ENCODE measurements at places on chromosomes 7 and 10.
A peak's percentile ranks its signal among the peaks of the same experiment; 100 is the strongest.

GRCh38 chr10:74052994-74053393 lies 55.1 kb downstream of the VCL start:
- DNase-seq = no peak

GRCh38 chr10:72952642-72953158 lies 1.9 kb downstream of the PLA2G12B start:
- no peak for DNase-seq

DNA sequence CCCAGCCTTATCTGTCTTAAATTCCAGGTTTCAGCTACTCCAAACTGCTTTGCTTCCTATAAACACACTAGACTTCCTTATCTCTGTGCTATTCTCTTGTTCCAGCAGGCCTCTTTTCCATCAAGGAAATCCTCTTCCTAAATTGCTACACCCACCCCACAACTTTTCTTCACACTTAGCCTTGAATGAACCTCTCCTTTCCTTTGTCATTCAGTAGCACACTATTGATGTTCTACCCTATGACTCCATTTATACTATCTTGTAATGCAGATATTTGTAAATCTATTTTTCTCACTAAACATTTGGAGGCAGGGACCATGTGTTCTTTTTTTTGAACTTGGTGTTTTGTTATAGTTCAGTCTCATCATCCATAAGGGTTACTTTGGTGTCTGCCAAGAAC lies 3.7 kb downstream of the SLC16A9 start:
- DNase-seq = no peak

- DNase-seq = no peak
Measured at GRCh38 chr10:12109286-12109685, 20.2 kb upstream of the SEC61A2 start.

GRCh38 chr10:52780391-52781155 lies 8.0 kb upstream of the MBL2 start:
- DNase-seq = no peak

GRCh38 chr7:77838929-77839491 lies 40.4 kb downstream of the PHTF2 start:
- no peak for DNase-seq

DNA sequence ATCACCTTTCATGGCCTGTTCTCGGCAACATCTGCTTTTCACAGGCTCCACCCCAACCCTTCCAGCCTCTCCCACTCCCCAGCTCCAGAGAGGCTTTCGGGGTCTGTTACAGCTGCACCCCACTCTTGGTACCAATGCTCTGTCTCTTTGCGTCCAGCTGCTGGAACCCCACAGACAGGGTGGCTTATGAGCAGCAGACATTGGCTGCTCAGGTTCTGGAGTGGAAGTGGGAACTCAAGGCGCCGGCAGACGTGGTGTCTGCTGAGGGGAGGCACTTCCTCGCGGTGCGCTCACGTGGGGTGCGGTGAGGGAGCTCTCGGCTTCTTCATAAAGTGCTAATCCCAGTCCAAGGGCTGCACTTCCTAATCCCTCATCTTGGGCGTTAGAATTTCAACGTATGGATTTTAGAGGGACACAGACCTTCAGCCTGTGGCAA lies 185.7 kb downstream of the ELFN1 start:
- DNase-seq = no peak

GRCh38 chr7:30979027-30979426 lies 15.3 kb downstream of the GHRHR start:
- no peak for DNase-seq

DNA sequence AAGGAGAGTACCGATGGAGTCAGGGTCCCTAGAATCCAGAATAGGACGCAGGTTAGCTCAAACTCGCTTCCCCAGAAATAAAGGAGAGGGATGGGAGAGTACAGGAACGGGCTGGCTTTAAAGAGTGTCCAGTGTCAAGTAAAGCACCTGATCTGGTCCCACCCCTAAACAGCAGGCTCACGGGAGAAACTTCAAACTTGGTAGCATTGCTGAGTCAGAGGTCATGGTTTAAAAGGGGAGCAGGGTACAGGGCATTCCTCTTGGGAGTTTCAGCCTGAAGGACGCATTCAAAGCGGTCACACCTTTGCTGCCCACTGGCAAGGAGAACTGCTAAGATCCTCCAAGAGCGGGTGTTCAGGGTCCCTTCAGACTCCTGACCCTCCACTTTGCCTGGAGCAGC lies 140.7 kb downstream of the GLI3 start:
- DNase-seq = no peak

DNA sequence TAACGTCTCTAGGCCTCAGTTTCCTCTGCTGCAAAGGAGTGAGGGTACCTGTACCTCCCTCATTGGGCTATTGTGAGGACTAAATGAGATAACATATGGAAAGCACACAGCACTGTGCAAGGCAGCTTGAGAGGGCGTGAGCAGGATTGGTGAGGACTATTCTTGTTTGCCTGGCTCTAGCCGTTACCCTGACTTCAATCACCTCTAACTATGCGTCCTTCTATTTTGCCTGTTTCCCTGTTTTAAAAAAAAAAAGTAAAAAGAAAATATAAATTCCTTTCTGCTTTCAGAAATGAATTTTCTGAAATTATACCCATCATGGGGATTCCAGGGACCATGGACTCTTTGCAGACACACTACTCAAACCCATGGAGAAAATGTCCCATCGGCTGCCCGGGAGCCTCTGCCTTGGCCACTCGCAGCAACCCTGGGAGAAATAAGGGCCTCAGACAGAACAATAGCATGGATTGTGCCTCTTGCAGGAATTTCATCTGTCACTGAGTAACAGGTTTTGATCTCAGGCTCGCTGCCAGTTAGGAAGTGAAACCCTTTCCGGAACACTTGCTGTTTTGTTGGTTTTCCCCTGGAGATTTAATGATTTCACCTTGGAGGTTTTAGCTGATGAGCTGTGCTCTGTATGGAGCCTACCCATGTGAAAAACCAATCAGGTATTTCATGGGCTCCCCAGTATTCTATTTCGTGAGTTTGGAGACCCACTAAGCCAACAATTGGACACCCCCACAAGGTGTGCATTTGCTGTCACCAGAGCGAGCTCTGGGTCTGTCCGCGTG lies 55.6 kb downstream of the STEAP1B start:
- no peak for DNase-seq

DNA sequence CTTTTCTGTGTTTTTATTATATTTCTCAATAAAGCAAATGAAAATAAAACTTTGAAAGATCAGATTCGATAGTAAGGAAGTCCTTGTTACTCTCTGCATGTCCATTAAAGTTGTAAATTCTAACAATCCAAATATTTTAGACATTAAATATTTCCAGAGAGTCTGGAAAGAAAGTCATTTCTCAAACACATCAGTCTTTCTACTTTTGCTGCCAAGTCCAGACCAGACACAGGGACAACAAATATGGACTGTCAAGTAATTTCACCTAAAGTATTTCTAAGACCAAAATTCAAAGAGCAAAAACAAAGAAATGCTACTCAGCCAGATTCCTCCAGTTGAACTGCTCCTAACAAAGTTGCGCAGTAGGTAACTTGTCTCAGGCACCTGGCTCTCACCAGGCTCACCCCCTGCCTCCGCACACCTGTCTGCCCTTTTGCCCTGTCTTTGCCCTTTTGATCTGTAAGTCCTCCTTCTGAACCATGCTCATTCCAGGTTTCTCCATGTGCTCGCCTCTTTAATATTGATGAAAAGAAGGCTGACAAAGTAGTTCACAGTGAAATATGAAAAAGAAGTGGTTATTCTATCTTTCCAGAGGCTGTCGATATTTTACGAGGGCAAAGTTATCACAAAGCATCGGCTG lies 300.5 kb downstream of the C7orf25 start:
- no peak for DNase-seq

- peak; percentile 90 for DNase-seq
Measured at GRCh38 chr7:36128448-36129047, 24.5 kb upstream of the EEPD1 start.

GRCh38 chr7:22129166-22129565 lies 183.5 kb upstream of the CDCA7L start:
- DNase-seq = no peak

GRCh38 chr10:62196528-62196927 lies 72.1 kb downstream of the RTKN2 start:
- no peak for DNase-seq

GRCh38 chr10:2094171-2094570 lies 356.8 kb upstream of the ADARB2 start:
- no peak for DNase-seq

DNA sequence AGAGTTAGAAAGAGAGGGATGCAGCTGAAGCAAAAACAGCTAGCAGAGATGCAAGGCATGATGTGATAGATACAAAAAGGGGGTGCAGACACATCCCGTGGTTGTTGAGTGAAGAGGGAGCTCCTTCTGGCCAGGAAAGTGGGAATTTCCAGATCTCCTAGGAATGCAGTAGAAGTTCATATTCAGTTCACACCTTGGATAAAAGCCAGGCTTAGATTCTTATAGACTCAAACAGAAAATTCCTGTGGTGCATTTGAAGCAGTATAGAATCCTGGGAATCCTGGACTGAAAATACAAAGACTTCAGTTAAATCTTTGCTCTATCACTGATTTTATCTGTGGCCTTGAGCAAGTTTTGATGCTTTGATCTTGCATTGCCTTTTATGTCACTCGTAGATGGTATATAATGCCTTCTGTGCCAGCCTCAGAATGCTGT lies 33.9 kb downstream of the SGPL1 start:
- peak; percentile 6 for DNase-seq

- peak; percentile 96 for DNase-seq
Measured at GRCh38 chr10:46525177-46525823, 31.2 kb downstream of the GPRIN2 start.

- no peak for DNase-seq
Measured at GRCh38 chr10:131973160-131973951, 8.4 kb downstream of the BNIP3 start.

DNA sequence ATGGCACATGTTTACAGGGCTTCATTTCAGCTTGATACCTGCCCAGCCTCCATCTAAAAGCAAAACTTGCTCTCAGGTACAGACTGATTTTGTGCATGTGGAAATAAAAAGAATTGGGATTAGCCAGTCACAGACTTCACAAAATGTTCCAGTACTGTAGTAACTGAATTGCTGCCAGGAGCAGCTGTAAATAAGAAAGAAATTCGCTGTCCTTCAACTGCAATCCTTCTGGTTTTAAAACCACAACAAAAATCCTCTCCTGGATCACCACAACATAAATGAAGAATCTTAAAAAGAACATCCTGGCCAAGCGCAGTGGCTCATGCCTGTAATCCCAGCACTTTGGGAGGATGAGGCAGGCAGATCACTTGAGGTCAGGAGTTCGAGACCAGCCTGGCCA lies 3.9 kb upstream of the MIOS start:
- DNase-seq = no peak

DNA sequence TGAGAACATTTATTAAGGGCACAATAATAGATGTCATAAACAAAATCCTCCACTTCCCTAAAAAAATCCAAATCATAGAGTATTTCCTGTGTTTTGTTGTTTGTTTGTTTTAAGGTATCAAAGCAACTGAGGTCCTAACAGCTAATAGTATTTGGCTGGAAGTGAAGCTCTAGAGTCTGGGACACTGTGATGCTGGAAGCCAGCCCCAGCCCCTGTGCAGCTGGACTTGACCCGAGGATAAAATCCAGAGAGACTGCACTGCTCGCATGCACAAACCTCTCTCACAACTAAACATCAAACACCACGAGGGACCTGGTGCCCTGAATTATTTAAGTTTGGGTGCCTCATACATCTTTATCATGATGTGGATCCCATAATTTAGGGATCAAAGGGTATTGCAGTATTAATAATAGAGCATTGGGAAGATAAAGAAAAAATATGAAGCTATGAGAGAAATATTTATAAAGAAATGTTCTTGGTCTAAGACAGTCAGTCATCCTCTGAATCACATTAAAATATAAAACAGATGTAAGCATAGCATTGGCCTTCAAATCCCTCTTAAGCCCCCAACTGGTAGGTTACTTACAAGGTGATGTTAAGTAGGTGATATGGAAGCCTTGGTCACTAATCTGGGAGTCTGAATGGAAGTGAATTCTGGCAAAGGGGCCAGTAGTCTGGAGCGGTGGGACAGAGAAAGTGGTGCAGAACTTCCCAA lies 44.4 kb downstream of the CUBN start:
- DNase-seq = no peak

DNA sequence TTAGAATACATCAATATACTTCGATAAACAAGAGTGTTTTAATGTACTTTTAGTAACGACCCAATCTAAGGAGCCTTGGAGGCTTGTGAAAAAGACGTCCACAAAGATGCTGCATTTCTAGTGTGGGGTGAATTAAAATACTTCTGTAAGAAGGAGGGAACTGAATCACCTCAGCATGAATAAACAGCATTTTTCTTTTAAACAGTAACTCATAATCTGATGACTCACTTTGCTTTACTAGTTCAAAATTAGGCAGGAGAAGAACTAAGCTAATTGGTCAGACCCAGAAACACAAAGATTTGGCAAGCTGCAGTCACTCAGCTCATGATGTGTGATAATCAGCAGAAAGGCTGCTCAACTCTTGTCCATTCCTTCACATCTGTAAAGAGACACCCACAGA lies 24.2 kb downstream of the NCOA4 start:
- DNase-seq = no peak

- no peak for DNase-seq
Measured at GRCh38 chr10:2782265-2782664, 285.1 kb upstream of the PFKP start.
